ENCODE measurements at places on chromosomes 7 and 10.

GRCh38 chr7:50119815-50120637 lies 27.0 kb upstream of the ZPBP start:
- no peak for DNase-seq

- no peak for DNase-seq
Measured at GRCh38 chr10:75825235-75825634, 393.8 kb downstream of the LRMDA start.

GRCh38 chr7:537911-538634 lies 18.4 kb upstream of the PDGFA start:
- no peak for DNase-seq

GRCh38 chr10:71521504-71522441 lies 125.1 kb downstream of the CDH23 start:
- no peak for DNase-seq

- no peak for DNase-seq
Measured at GRCh38 chr10:78785991-78786390, 282.8 kb upstream of the ZMIZ1 start.

DNA sequence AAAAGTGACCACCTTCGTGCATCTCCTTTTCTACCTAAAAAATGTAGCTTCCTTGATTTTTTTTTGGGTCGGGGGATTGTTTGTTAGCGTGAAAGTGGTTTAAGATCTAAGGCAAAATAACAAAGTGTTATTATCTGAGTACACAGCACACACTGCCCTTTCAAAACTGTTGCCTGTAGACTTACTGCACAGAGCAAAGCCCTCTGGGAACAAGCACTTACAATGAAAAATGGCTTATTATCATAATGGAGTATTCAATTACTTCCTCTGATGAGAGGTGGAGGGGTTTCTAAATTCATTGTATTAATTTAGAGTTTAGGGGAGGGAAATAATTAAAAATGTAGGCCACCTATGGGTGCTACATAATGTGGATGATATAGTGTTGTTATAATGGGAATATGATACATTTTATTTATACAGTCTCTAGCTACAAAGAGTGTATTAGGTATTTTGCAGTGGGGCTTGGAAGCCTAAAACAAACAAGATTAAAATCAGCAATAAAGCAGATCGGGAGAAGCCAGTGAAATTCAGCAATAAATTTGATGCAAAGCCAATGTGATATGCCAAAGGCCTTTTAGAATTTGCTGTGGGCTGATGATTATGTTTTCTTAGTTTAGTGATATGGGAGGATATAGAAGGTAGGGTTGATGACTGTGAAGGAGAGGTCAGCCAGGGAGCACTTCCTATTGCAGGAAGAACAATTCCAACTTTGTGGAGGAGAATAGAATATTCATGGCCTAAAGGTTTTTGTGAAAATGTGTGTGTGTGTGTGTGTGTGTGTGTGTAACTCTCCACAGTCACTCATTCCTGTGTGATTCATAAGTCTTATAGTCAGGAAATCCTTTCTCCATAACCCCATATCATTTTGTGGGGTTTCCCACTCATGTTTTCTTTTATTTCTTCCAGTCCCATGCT lies 17.7 kb upstream of the EXOC4 start:
- DNase-seq: no peak

DNA sequence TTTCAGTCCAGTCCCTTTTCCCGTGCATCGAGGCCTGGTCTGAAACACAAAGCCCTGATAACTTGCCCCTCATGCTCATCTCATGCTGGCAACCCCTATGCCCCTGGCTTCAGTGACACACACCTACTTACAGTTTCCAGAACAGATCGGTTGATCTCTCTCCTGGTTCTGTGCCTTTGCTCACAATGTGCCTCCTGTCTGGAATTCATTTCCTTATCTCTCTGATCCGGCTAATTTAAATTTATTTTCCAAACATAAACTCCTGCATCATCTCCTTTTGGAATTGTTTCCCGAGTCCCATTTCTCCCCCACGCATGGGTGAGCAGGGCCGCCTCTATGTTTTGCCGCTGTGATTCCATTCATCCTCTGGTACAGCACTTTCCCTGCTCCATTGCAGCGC lies 25.9 kb upstream of the FZD8 start:
- DNase-seq: no peak

DNA sequence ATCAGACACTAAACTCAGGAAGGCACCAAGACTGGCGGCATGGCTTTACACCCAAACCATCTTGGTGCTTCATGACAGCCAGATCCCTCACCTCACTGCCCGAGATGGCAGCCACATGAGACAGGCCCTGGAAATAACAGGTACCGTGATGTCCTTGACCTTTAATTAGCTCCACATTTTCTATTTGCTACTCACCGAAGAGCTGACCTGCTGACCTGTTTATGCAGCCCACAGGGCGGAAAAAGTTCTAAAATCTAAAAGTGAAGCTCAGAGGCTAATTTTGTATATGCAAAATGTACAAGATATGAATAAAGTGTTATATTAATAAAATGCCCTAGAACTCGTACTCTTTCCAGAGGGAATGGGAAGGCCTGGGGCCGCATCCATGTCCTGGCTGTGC lies 51.6 kb upstream of the RASGEF1A start:
- no peak for DNase-seq

- no peak for DNase-seq
Measured at GRCh38 chr10:131722121-131722520, 178.7 kb upstream of the PPP2R2D start.

DNA sequence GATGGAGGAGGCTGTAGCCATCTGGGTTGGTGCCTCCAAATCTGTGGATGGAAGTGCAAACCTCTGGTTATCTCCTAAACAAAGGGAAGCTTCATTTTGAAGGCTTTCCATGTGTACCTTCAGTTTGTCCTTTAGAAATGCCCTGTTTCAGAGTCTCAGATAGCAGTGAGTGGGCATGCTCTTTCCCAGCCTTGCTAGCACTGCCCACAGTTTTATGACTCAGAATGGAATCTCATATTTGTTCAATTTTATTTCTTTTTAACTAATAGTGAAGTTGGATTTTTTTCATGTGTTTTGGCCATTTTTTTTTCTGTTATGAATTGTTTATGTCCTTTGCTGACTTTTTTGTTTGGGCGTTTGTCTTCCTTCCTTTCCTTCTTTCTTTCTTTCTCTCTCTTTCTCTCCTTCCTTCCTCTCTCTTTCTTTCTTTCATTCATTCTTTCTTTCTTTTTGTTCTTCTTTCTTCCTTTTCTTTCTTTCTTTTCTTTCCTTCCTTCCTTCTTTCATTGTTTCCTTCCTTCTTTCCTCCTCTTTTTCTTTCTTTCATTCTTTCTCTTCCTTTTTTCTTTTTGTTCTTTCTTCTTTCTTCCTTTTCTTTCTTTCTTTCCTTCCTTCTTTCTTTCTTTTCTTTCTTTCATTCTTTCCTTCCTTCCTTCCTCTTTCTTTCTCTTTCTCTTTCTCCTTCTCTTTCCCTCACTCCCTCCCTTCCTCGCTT lies 25.6 kb downstream of the PRF1 start:
- DNase-seq: no peak

DNA sequence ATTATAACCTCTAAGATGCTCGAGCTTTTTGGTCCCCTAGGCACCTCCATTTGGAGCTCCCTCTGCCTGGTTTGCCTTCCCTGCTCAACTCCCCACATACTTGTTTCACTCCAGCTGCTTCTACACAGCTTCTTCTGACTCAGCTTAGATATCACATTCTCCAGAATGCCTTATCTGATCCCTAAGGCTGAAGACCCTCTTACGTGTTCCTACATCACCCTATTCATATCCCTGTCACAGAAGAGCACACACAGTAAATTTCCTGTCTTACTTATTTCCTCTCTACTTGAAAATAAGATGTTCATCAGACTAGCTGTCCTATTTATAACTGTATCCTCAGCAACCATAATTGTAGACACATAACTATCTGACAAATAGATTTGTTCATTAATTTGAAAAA lies 61.3 kb upstream of the RNF148 start:
- DNase-seq: no peak

DNA sequence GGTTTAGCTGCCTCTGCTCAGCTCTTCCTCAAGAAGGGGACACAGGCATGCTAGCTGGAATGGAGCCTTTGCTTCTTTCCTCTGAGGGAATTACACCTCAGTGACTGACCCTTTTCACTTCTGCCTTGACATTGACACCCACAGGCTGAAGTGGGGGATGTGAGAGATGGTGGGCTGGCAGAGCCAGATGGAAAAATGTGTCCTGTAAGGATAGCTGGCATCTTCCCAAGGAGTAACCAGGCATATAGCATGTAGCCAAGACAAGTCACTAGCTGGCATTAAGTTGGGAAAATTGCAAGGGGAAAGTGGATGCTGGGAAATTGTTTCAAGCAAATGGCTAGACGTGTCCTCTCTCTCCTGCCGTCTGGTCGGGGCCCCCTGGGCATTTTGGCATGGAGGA lies 19.9 kb downstream of the STMP1 start:
- no peak for DNase-seq

GRCh38 chr10:89637113-89637512 lies 7.9 kb downstream of the PANK1 start:
- DNase-seq: no peak

- DNase-seq: no peak
Measured at GRCh38 chr10:127450644-127451043, 98.5 kb upstream of the NPS start.

DNA sequence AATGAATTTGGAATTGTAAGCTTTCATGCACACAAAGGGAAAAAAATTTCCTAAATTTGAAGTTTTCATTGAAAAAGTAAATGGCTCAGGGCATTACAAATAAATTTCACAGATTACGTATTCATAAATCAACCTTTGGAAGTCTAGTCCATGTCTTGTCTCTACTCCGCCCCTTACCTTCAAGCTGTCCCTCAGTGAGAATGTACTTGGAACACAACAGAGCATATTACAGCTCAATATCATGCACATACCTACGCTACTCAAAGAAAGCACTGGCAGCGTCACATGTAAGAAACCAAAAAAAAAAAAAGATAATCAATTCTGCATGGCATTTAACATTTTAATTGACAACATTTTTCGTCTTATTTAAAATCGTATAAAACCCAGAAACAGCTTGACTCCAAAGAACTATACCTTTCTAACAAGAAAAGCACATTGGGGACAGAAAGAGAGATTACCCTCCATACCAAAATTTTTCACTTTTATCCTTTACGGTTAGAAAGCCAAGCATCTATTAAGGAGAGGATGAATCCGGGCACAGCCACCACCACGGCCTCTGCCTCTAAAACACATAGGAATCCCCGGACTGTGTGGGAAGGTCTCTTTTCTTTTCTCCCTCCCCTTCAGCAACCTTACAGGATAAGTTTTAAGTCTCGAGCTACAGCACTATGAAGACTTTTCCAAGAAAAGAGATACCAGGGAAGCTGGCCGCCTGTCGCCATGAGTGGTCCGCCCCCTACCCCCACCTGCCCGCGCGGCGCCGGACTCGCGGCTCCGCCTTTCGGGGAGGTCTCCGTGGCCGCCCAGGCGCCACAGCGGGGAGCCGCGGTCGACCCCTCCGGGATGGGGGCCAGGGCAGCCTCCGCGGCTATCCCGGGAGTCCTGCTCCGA lies 1.1 kb downstream of the JMJD1C start:
- no peak for DNase-seq

DNA sequence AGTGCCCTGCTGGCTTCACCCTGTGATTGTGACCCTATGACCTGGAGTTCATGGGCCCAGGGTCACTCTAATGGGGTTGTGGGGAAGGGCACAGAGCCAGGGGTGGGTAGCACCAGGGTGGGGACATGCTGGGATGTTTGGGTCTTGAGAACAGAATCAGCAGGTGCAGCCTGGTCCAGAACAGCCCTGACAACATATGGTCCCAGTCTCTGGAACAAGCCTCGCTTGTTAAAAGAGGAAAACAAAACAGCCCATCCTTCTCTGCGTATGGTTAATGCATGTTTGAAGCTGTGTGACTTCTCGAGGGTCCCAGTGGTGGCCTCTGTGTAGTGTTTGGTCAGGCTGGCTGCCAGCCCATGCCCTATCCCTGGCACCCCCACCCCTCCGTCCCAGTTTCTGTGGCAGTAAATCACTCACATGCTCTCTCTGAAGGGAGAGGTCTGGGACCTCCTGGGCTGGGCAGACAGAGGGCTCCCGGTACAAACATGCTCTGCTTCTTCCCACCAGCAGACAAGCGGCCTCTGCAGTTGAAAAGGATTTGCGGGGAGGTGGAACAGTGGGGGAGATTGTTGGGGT lies 79.4 kb downstream of the FAM241B start:
- no peak for DNase-seq

All from NCI-H187 treated with DMSO at 0.1 percent for 48 hours (cell line).